ENCODE measurements at places on chromosomes 3 and 15.
A peak's percentile ranks its signal among the peaks of the same experiment; 100 is the strongest.

GRCh38 chr15:41332194-41333025 is at the start of the genes NUSAP1 and OIP5:
Gene NUSAP1 (plus strand): TSS chr15:41332881. CDS start chr15:41332958, 77 bp downstream.
Gene OIP5 (minus strand): TSS chr15:41332591. CDS start chr15:41332561, 30 bp downstream.
- peak; percentile 99 for DNase-seq

GRCh38 chr3:107969994-107970819 is 120.6 kb downstream of the CD47 start:
- DNase-seq, result no peak

DNA sequence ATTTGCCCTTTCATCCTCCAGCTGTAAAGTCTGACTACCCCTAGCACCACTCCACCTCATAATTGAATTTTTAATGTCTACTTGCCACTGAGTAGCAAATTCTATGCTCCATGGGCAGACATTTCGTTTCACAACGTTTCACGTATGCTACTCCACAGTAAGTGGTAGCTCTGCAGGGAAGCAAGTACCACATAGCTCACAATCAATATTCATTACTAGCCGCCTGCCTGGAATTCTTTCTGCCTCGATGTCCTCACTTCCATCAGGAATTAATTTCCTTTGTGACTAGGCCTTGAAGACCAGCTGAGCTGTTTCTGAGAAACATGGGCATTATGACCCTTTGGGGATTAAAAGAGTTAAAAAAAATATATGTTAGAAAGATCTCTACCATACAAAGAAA is 15.3 kb downstream of the NPTN start:
- no peak for DNase-seq

- DNase-seq, result no peak
Measured at GRCh38 chr3:38374221-38374620, 27.6 kb downstream of the XYLB start.

GRCh38 chr15:61712129-61712759 is 348.0 kb downstream of the VPS13C start:
- DNase-seq, result no peak

DNA sequence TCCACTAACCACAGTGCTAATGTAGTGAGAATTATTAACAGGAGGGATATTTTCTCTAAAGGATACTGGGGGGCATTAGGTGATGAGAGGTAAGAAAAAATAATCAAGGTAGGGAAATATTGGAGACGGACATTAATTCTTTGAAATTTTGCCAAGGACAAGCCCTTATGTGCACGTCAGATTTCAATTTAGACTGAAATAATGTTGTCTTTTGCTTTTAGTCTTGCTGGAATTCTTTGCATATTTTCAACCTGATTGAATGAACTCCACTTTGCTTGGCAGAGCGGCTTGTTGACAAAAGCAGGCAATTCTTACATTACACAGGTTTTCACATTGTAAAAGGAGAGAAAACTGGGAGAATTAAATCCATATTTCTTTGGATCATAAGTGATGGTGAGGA is 25.0 kb upstream of the C3orf52 start:
- DNase-seq, result no peak

GRCh38 chr3:170632780-170633179 is 46.9 kb upstream of the SLC7A14 start:
- DNase-seq, result no peak

- peak; percentile 30 for DNase-seq
Measured at GRCh38 chr15:91289324-91289723, 189.3 kb downstream of the SV2B start.

DNA sequence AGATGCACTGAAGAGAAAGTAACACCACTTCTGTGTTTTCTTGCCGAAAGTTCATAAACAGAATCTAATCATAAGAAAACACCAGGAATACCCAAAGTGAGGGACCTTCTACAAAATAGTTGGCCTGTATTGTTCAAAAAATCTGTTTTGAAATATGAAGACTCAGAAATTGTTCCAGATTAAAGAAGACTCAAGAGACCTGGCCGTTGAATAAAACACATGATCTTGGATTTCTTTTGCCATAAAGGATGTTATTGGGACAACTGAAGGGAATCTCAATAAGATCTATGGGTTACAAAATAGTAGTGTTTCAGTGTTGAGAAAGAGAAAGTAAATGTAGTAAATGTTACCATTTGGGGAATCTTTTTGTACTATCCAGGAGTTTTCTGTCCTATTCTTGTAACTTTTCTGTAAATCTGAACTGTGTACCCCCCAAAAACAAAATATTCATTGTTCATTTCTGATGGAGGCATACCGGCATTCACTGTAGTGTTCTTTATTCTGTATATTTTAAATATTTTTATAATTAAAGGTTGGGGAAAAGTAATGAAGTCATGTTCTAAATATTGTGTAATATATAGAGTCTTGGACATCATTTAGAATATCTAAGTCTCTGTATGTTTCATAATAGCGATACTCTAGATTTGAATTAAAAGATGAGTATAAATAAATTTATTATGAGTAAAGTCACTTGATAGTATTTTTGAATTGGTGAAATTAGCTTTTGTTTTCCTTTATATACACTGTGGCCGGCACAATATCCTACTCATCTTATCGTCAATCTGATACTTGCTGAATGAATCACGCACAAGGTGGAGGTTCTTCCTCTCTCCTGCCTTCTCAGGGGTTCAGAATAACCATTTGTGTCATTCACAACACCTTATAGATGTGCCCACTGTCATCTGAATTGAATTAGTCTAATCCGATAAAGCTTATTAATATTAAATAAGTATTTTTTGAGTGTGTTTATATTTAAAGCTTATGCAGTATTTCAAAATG is 66.7 kb downstream of the TRAK1 start:
- DNase-seq, result no peak

- DNase-seq, result no peak
Measured at GRCh38 chr15:67085237-67085817, 19.9 kb downstream of the SMAD3 start.

DNA sequence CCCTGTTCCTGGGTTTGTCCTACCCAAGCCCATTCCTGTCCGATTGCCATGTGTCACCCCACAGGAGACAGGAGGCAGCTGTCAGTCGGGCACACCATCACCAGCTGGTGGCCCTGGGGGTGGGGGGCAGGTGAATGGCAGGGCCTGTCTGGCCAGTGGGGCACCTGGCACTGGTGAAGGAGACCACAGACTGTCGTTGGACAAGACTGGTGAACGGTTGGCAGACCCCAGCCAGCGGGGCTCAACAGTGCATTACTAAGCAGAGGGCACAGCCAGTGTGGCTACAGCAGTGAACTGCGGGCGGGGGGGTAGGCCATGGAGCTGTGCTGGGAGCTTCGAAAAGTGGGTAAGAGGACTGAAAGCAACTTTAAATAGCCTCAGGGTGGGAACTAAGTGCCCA is 2.1 kb downstream of the SEMA7A start:
- no peak for DNase-seq

GRCh38 chr15:52105846-52106245 is 6.7 kb downstream of the BCL2L10 start:
- DNase-seq, result no peak

- DNase-seq, result no peak
Measured at GRCh38 chr3:165393461-165393860, 197.3 kb upstream of the SLITRK3 start.

DNA sequence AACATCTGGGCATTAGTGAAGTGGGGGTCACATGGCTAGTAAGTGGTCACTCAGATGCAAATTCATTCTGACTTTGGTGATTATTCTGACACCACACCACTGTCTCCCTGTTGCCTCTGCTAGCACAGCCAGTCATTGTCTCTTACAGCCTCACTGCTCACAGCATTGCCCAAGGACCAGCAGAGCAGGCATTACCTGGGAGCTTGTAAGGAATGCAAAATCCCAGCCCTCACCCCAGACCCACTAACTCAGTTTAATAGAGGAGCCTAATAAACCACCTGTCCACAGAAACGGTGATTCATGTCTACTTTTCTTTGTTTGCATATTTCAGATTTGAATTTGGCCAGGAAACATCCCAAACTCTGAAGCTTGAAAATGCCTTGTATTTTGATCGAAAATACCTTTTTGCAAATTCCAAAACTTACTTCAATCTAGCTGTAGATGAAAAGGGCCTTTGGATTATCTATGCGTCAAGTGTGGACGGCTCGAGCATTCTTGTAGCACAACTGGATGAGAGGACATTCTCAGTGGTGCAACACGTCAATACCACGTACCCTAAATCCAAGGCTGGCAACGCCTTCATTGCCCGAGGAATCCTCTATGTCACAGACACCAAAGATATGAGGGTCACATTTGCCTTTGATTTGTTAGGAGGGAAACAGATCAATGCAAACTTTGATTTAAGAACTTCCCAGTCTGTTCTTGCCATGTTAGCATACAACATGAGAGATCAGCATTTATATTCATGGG is 62.7 kb downstream of the GLDN start:
- DNase-seq, result no peak

- DNase-seq, result peak; percentile 21
Measured at GRCh38 chr3:28286595-28286994, 45.2 kb downstream of the CMC1 start.

- DNase-seq, result no peak
Measured at GRCh38 chr3:79258479-79258878, 509.3 kb downstream of the ROBO1 start.

GRCh38 chr3:21654241-21654640 is 96.8 kb downstream of the ZNF385D start:
- no peak for DNase-seq

- DNase-seq, result peak; percentile 30
Measured at GRCh38 chr15:31230630-31231485, 95.8 kb upstream of the KLF13 start.

DNA sequence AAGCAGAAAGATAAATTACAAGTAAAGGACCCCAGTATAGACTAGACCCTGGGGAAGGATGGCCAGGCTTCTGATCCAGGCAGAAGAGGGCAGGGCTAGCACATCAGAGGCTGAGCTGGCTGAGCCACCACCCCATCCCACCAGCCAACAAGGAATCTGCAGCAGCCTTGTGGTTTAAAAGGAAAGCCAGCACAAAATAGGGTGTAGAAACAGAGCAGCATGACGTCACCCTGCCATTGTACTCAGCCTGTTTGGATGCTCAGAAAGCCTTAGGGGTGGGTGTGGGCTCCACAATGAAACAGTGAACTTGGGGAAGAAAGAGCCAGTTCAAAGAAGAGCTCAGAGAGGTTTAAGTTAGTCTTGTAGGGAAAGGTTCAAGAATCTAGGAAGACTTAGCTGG is 28.2 kb downstream of the DUOX1 start:
- DNase-seq, result no peak

DNA sequence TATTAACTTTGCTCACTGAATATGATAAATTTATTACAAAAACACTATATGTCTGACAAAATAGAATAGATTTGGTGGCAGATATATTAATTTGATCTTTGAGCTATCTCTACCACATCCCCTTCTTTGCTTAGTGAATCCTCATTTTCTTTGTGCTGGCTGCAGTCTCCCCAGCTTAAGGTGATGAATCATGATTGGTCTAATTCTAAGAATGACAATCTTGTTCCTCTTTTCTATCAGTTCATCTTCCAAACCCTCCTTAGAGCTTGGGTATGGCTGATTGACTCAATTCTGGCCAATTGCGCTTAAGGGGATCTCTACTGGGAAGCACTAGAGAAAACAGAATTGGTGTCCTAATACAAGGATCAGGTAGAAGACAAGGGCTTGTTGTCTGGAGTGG is 309.6 kb upstream of the GOLIM4 start:
- no peak for DNase-seq

- no peak for DNase-seq
Measured at GRCh38 chr15:99928429-99928981, 195.3 kb upstream of the LYSMD4 start.

DNA sequence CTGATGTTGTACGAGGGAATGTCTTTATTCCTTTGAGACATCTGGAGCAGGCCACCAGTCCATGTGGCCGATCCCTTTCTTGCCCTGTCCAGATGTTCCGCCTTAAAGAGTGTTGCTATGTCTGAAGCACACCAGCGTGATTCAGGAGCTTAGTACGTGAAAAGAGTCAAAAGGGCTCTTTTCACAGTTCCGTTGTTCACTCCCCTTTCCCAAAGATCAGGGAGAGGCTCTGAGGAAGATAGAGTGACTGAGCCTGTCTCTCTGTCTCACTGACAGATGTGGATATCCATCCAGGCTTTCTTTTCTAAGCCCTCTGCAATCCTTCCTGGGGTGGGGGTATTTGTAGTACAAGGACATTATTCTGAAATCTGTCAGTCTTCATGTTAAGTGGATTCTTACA is 262.5 kb upstream of the LRTM1 start:
- DNase-seq, result no peak

- DNase-seq, result no peak
Measured at GRCh38 chr3:127988770-127989557, 63.3 kb upstream of the SEC61A1 start.

All from NCI-H526 treated with DMSO at 0.1 percent for 48 hours (cell line).